ENCODE measurements at places on chromosomes 1 and 21.

- no peak for DNase-seq
Measured at GRCh38 chr1:218101409-218101808, 183.7 kb upstream of the RRP15 start.

GRCh38 chr1:242004751-242005495 lies 6.0 kb upstream of the MAP1LC3C start:
- no peak for DNase-seq

DNA sequence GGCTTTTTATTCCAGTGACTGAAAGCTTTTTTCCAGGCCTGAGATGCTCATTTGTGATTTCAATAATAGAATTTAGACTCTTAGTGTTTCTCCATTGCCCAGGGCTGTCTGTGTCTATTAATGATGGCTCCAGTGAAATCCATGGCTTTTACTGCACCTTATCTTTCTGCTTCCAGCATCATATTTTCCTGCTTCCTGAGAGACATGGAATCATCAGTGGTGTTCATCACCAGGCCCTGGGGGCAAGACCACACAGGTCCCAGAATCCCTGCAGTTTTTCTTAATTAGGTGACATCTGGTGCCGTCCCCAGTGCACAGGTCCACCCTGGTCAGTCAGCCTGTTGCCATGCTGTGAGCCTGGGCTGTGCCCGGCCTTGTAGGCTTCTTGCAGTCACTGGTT lies 15.5 kb downstream of the NT5C1A start:
- DNase-seq: no peak

GRCh38 chr1:18256282-18257235 lies 149.0 kb downstream of the IGSF21 start:
- DNase-seq: no peak

- no peak for DNase-seq
Measured at GRCh38 chr1:19070197-19070651, 113.7 kb upstream of the IFFO2 start.

DNA sequence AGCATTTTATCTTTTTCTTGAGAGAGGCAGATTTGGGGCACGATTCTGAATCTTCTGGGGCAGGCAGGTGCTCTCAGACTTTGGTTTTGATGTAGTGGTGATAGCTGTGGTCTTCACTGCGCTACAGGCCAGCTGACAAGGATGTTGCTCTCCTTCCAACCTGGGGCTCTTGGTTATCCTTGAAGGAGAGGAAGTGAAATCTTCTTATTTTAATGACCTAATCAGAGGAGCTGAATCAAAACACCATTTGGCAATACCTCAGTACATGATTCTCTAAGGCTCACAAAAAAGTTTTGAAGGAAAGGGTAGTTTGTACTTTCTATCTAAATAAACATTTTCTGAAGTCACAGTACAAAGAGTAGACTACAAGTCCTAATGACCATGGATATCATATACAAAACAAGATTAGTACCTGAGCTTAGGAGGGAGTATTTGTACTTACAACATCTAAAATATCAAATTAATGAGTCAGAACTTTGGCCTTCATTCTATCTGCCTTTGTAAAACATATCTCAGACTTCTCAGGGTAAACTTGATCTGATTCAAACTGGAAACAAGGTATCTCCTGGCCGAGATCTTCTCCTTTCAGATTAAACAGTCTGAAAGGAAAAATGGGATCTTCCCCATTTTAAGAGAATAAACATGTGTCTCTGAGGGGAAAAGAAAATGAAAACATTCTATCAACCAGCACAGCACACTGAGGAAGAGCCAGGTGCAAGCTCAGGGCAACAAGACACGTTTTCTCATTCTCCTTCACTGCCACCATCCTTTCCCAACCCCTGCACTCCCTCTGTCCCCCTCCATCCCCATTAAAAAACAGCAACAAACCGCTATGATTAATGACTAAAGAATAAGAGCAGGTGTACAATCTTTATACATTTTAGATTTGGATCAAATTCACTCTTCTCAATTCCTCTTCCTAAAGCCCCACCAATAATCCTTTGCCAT lies 69.2 kb downstream of the SH3GLB1 start:
- no peak for DNase-seq

GRCh38 chr1:66300280-66300971 lies 233.5 kb upstream of the SGIP1 start:
- no peak for DNase-seq

- DNase-seq: no peak
Measured at GRCh38 chr1:3479511-3480368, 25.3 kb downstream of the ARHGEF16 start.

GRCh38 chr1:42420911-42421585 lies 34.8 kb downstream of the ZMYND12 start:
- DNase-seq: peak; percentile 42

DNA sequence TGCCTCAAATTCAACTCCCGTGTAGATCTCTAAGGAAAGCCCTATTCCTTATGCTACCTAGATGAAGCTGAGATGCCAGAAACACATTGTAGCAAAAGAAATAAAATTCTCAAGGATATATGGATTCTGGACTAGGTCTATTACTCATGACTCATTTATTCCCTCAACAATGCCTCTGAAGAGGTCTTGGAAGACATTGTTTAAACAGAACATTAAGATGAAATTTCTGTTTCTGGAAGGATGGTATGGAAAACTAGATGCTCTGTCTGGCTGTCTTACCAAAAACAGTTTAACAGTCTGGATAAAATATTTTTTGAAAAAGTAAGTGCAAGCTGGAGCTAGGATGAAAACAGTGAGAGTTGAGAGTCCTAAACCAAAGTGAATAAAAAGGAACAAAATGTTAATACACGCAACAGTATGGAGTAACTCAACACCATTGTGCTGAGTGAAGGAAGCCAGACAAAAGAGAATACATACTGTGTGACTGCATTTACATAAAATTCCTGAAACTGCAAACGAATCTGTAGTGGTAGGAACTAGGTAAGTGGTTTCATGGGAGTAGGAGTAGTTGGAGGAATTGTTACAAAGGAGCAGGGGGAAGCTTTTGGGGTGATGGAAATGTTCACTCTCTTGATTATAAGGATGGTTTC lies 59.3 kb upstream of the GNG12 start:
- no peak for DNase-seq

GRCh38 chr1:100077531-100077930 lies 55.2 kb downstream of the SASS6 start:
- no peak for DNase-seq

DNA sequence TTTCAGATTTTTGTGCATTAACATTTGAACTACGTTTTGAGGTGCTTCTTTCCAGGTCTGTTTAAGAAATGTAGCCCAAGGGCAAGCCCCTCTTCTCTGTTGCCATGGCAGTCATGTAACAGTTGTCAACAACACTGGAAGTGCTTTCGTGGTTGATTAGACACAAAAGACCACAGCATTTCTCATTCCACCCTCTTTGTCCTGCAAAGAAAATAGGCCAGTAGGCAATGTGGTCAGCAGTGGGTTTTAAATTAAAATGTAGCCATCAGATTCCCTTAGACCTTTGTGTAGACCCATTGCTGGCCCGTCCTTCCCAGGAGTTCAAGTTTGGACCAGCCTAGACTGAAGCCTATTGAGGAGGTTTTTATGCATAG lies 35.4 kb downstream of the VANGL1 start:
- no peak for DNase-seq

- no peak for DNase-seq
Measured at GRCh38 chr1:47229031-47229885, 2.8 kb downstream of the TAL1 start.

DNA sequence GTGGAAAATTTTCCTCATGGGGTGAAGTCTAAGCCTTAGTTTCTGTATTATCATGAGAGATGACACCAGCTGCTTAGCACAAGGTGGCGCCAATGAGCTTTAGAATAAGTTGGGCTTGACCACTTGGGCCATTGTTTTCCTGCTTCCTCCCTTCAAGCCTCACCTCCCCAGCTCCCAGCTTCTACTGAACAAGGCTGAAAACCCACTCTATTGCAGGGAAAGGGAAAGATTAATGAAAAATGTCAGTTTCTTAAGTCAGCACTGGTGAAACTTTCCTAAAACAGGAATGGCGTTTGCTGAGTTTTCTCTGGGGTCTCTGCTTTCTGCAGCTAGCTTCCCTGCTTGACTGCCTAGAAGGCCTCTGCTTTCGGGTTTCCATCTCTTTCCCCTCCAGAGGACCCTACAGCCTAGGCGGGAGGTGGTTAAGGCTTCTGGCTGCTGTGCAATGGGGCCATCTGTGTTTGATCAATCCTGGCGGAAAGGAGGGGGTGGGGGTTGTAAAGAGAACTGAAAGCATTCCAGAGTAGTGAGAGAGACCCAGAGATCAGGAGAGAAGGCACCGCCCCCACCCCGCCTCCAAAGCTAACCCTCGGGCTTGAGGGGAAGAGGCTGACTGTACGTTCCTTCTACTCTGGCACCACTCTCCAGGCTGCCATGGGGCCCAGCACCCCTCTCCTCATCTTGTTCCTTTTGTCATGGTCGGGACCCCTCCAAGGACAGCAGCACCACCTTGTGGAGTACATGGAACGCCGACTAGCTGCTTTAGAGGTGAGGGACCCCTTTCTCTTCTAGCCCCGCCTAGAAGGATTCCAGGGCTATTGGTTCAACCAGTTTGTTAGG lies at the start of gene OLFML3:
Gene OLFML3, plus strand, starts transcription at position 612 of the 840 bp plus-strand sequence. Its CDS starts 43 bp downstream, at position 655.
- DNase-seq: peak; percentile 91

DNA sequence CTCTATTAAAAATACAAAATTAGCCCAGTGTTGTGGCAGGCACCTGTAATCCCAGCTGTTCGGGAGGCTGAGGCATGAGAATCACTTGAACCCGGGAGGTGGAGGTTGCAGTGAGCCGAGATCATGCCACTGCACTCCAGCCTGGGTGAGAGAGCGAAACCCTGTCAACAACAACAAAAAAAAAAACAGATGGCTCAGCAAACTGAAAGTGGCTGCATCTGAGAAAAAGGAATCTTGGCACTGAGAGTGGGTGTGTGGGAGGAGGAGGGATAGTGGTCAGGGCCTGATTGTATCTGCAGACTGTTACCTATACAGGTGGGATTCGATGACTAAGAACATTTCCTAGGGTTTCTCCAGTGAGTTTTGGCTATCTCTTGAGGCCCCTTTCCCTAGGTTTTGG lies 122.2 kb upstream of the BARHL2 start:
- no peak for DNase-seq

DNA sequence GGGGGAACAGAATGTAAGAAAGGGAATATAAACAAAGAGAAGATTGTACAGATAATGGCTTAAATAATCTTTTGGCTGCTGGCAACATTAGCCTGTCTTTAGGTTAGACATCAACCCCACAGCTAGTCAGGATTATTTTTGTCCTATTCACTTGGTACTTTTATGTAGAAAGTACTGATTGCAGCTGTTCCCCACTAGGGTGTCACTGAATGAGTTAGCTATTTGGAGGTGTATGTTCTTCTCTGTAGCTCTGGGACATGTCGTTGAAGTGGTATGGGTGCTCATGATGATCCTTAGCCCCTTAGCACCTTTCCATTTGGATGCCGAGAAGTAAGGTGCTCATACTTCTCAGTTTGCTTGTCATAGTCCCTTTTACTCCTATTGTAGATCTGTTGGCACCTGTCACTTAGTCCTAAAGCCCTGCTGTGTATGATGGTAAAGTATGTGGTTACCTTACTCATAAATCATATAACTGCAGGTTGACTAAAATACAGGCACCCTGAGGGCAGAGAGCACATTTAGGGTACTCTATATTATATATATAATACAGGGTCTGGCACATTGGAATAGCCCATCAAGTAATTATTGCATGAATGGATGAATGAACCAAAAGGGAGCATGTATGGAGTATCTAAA lies 64.6 kb downstream of the USP25 start:
- DNase-seq: no peak

GRCh38 chr1:54163573-54163972 lies 10.8 kb upstream of the CDCP2 start:
- no peak for DNase-seq

DNA sequence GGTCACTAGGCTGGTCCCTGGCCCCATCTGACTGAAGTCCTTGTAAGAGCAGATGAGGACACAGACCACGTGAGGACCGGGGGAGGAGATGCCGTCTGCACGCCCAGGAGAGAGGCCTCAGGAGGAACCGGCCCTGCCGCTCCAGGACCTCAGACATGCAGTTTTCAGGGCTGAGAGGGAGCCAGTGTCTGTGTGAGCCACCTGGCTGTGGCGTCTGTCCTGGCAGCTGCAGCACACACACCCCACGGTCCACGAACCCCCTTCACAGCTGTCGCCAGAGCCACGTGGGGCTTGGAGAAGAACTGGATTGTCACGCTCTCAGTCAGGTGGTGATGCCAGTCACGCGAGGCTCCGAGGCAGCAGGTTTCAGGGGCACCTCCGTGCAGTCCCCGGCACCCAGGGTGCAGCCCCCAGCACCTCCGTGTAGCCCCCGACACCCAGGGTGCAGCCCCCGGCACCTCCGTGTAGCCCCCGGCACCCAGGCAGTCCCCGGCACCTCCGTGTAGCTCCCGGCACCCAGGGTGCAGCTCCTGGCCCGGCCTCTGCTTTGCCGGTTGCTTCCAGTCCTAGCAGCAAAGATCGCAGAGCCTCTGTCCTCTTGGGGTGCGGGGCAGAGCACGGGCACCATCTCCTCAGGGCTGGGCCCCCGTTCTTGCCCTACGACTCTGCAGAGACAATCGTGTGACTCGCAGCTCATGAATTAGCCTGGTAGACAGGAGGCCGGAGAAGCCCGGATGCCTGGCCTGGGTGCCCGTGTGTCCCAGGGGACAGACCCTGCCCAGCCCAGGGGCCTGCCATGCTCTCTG lies 19.0 kb upstream of the SUMO3 start:
- no peak for DNase-seq

DNA sequence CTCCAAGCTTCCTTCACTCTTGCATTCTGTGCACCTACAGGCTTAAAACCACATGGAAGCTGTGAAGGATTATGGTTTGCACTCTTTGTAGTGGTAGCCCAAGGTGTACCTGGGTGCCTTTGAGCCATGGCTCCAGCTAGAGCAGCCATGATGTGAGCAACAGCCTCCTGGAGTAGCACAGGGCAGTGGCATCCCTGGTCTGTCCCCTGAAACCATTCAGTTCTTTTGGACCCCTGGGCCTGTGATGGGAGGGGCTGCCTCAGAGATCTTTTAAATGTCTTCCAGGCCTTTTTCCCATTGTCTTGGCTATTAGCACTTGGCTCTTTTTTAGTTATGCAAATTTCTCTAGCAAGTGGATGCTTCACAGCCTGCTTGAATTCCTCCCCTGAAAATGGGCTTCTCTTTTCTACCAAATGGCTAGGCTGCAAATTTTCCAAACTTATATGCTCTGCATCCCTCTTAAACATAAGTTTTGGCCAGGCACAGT lies 47.4 kb downstream of the CLCA4 start:
- DNase-seq: no peak

DNA sequence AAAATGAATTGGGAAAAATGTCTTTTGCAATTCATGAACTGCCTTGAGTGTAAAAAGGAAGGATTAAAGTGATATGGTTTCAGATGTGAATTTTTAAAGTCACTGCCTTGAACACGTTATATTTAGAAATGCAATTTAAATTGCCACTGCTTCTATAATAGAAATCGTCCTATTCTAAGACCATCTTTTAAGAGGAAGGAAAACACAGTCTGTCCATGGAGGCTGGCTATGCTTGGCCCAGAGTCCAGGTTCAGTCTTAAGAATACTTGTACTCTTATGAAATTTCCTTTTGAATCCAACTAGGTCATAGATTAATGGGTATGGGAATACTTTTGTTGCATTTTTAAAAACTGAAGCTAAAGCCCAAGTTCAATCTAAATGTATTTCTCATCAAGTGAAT lies 86.0 kb downstream of the PCNX2 start:
- no peak for DNase-seq

- DNase-seq: no peak
Measured at GRCh38 chr1:217205578-217205977, 425.3 kb downstream of the GPATCH2 start.

GRCh38 chr1:76279101-76279748 lies 204.7 kb downstream of the ST6GALNAC3 start:
- no peak for DNase-seq

Data from AG04450 (cell line).